ENCODE measurements at places on chromosomes 7 and 10.

GRCh38 chr7:17056491-17057142 lies 174.8 kb upstream of the AGR3 start:
- no peak for DNase-seq

DNA sequence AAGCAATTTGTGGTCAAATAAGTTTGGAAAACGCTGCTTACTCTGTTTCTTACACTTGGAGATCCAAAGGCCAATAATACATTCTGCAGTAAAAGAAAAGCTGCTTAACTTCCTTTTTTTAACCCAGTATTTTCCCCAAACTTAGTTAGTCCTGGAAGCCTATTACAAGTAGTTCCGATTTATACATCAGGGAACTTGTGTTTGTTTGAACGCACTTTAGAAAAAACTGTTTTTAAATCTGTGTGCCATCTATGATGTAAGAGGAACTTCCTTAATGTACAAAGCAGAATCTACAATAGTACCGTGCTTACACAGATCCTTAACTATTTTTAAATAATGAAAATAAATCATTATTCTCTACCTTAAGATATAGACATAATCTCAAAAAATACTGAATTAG lies 23.0 kb downstream of the SFR1 start:
- DNase-seq: no peak

DNA sequence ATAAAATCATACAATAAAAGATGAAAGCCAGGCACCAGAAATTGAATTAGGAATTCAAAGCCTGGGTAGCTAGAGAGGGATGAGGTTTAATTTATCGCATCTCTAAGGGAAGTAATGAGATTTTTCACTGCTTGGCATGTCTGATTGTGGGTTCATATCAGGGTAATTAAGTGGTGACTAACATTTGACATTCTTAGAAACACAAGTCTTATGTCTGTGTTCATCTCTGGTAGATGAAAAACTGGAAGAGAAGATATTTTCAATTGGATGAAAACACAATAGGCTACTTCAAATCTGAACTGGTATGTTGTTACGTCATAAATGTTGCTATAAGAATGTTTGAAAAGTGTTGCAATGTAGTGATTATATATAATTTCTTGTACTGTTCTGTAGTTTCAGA lies 36.8 kb upstream of the ARMS2 start:
- DNase-seq: no peak

DNA sequence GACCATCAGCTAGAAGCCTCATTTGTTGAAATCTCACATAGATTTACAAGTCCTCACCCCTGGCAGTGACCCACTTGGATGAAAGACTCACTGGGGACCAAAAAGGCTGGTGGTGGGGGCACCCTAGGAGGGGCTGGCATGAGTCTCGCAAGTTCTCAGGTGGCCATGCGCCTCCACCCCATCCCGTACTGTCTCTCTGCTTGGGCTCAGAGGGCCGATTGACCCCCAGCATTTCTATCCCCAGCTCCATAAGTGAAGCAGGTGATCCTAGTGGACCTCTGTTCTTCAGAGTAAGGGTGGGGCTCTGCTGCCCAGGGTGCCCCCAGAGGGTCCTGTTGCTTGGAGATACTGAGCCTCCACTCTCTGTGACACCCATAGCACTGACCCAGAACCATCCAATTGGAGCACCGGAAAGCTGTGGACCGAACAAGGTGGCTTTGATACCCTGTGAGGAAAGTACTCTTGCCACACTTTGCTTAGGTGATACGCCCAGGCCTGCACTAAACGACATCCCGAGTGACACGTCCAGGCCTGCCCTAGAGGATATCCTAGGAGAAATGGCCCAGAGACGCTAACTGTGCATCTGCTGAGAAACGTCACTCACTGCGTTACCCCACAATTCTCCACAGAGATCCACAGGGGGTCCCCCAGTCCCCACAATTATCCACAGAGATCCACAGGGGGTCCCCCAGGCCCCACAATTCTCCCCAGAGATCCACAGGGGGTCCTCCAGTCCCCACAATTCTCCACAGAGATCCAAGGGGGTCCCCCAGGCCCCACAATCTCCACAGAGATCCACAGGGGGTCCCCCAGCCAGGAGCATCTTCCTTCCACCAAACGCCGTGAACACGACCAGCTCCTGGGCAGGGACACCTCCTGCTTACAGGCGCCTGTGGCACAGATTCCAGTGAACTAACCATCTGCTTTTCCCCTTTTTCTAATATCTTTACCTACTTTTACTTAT lies 262.9 kb downstream of the PTPRN2 start:
- DNase-seq: no peak

DNA sequence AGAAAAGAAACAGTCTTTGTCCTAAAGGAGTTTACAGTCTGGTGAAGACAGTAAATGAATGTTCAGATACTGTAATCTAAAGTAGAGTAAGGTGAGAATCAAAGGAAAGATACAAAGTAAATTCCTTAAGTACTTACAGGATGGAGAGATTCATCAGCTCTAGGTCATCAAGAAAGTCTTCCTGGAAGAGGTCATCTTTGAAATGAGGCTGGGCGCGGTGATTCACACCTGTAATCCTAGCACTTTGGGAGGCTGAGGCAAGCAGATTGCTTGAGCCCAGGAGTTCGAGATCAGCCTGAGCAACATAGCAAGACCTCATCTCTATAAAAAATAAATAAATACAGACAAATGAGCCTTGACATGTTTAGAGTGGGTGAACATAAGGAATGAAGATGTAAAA lies 18.3 kb downstream of the FHIP2A start:
- DNase-seq: no peak

DNA sequence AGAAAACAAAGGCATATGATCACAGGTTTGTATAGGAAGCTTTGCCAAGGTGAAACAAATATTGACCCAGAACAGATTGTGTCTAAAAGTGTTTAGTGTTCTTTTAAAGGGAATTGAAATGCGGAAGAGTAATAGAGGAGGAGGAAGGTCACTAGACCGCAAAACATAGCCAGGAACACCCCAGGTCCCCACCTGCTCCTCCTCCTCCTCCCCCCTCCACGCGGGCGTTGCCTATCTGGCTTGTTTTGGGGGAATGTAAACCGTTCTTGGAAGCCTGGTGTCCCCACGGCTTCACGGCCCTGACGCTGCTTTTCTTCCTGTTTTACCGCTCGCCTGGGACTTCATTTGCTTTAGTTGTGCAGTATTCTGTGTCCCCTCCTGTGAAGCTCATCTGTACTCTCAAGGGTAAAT lies 81.0 kb upstream of the PFKP start:
- no peak for DNase-seq

DNA sequence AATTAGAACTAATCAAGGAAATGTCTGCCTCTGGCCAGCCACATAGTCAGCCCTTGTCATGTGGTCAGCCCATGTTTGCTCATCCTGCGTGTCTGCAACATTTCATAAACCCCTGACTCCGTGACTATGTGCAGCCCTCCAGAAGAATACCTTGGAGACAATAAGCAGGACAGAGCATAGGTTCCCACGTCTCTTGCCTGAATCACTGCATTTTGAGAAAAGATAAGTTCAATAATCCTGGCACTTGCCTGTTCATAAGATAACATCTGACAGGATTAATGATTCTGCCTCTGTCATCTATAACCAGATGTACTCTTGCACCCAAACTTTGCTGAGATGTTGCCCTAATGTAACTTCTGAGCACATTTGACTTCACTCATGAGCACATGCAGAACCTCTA lies 78.4 kb downstream of the AKR1D1 start:
- no peak for DNase-seq

GRCh38 chr7:115038158-115038557 lies 116.3 kb downstream of the MDFIC start:
- DNase-seq: no peak

DNA sequence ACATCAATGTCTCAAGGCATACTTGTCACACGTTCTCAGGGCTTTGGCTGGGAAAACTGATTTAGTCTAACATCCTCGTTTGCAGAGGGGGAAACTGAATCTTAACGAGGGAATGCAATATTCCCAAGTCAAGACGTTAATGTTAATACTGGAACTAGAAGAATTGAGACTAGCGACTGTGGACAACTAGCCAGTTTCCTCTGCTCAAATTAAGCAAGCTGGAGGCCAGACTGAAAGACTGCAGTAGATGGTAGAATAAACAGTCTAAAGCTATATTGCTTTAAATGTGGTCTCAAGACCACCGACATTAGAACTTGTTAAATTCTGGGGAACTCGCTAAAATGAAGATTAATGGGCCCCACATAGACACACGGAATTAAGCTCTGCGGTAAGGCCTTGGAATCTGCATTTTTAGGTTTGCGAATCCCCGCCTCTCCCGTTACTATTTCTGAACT lies 639 bp upstream of the TFAM start:
- DNase-seq: no peak

GRCh38 chr7:148398844-148399365 lies 191.7 kb upstream of the C7orf33 start:
- no peak for DNase-seq

DNA sequence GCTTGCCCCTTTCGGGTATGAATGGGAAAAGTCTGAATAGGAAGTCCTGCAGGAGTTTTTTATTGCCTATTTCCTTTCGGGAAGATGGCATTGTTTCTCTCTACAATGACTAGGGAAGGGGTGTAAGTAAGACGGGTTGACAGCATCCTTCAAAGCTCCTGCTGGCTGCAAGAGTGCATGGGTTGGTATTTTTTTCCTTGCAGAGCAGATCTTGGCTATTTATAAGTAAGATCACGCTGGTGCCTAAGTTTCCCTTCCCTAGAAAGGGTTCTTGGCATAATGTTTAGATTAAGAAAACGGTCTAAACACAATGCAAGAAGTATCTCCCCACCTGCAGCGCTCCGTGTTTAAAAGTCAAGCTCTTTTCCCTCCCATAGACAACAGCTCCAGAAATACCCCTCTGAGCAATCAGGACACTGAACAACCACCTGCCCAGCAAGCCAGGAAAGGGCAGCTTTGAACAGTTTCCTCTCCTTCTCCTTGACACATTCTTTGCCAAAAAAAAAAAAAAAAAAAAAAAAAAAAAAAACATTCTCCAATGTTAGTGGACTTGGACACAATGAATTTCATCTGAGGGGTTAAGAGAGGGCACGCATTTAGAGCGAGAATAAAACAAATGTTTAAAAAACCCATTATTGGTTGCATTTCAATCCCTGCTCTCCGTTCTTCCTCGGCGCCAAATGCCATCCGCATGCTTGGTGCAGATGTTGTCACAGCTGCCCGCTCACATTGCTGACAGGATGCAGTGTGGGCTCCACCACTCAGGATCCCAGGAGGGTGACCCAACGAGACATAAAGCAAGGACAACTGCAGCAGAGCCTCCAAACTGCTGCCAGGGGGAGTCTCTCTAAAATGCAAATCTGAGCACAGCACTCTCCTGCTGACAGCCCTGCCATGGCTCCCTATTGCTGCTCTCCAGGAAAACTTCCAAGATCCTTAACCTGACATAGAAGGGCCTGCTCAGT lies 427.4 kb upstream of the MGMT start:
- no peak for DNase-seq

- no peak for DNase-seq
These were observed 45.5 kb upstream of the DDC start for GRCh38 chr7:50610521-50611277.

DNA sequence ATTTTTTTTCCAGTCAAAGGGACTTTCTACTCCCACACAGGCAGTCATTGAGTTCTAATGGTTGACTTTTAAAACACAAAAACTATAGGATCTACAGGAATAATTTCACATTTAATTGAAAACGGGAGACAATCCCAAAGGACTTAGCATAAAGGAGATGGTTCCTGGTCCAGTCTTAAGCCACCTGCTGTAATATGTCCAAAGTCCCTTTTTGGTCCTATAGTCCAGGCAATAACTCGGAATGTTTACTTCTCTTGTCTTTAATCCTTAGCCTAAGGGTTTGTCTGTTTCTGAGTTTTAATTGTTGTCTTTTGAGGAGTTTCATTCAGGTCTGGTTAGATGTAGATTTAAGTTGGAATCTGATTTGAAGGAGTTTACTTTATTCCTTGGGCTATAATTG lies 184.9 kb downstream of the BAMBI start:
- DNase-seq: no peak

DNA sequence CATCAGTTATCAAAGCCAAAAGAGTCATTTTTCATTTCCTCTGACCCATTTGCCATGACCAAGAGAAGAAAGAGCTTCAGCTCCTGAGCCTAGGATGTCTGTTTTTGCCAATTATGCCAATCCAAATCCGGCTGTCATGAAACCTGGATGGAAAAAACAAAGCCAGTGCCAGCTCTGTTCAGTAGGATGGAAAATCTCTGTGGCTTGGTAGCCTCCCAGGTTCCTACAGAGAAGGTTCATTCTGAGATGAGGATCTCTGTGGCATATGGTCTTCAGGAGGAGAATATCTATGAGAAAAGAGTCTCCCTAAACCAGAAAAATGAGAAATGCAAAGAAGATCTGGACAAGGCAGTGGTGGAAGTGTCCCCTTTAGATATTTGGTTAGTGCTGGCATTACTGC lies 475.4 kb downstream of the CNTNAP2 start:
- DNase-seq: no peak

- no peak for DNase-seq
These were observed 280.2 kb upstream of the HGF start for GRCh38 chr7:82049891-82050533.

- DNase-seq: no peak
These were observed 12.4 kb downstream of the ANTXRL start for GRCh38 chr10:46299286-46299535.

DNA sequence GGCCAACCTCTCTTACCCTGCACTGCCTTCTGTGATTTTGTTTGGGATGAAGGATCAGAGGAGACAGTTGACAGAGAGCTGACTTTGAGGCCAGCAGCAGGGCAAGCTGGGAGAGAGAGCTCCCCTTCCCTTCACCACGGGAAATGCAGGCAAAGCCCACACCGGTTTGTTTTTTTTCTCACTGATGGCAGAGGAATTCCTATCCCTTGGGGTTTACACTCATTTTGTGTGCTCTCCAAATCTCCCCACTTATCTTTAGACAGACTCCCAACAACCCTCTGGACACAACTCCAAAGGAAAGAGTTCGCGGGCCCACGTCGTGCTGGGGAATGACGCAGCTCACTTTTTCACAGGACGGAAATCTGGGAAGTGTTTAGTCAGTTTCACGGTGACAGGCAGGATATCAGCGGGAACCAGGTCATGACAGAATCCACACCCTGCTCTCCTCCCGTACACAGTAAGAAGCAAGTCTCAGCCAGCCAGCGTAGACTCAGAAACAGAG lies 68.3 kb upstream of the FAM171A1 start:
- DNase-seq: no peak

GRCh38 chr7:151503902-151504714 lies 15.6 kb downstream of the RHEB start:
- DNase-seq: no peak

DNA sequence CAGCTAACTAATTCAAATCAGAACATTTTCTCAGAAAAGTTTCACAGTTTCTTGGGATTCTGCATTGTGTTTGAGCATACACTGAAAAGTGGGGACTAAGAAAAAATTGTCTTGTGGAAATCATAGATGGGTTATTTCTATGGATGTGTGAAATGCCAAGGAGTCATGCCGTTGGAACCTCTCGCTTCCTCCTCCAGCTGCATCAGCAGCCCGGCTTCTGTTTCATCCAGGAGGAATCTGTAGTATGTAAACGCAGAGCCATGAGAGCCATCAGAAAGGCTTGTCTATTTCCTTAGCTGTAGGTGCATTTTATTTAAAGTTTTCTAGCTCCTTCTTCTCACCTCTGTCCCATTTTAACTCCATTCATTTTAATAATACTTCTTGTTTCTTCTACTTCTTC lies 1144.1 kb downstream of the GATA3 start:
- DNase-seq: no peak

All from neural crest cell (in vitro differentiated cells).